ENCODE measurements at places on chromosomes 4 and X.

DNA sequence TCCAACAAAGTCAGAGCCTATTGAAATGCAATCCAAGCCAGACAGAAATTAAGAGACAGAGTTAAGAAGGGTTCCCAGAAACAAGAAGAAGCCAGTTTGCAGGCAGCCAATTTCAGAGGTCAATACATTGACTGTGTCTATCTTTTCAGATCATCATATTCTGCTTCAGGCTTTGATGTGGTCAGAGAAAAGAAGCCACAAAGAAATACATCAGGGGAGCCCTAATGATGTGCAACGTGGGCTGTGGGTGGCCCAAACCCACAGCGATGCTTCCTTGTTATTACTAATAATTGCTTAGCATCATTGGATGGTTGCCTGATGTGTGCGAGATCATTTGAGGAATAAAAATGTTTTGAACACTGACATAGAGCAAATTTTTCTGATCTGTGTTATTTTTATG lies 99.0 kb upstream of the DUSP21 start:
- no peak for DNase-seq

DNA sequence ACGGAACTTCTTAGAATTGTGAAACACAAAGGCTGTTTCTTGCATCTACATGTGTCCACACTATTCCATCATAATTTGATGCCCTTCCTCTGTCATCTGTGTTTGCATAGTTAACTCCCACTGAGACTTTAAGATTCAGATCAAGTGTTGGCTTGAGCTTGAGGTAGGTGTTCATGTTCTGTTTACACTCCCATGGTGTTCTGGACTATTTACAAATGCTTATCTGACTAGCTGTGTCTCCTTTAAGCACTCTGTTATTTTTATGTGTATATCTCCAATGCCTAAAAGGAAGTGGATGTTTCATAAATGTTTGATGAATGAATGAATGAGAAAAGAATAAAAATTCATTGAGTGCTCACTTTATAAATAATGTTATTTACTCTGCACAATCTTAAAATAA lies 622.7 kb downstream of the RAB28 start:
- no peak for DNase-seq

DNA sequence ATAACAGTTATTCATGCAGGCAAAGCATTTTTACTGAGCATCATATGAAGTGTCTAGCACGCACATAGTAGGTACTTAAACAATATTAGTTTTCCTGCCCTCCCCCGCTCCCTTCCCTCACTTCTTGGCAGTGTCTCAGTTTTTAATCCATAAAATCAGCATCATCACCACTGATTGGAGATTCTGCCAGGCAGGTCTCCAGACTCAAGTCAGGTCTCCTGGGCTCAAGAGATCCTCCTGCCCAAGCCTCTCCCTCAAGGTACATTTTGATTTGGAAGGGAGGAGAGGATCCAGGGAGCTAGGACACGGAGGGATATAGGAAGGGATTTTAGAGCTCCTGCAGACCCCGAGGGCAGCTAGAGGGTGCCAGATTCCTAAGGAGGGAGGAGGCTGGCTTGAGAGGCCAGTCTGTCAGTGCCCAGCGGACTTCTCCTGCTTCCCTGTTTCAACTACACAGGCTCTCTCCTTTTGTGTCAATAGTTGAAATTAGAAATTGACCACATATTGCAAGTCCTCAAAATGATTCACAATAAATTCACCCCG lies 4.4 kb upstream of the FAT1 start:
- no peak for DNase-seq

GRCh38 chr4:67809502-67809901 lies 55.3 kb upstream of the GNRHR start:
- DNase-seq: no peak

GRCh38 chr4:106450249-106450648 lies 81.7 kb upstream of the GIMD1 start:
- no peak for DNase-seq

DNA sequence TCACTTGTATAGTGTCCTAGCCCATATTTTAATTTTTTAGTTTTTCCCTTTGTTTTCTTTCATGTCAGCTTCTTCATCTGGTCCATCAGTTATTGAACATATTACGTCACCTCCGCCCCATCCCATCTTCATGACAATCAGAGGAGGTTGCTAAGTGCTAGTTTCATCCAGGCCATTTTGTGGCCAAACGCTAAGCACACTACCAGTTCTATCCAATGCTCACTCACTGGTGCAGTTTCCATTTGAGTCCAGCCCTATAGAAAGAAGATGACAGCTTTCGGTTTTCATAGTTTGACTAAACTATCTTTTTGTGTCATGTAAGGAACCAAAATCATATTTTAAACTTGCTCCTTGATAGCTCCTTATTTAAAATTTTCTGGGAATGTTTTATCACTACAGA lies 304.2 kb downstream of the TENM3 start:
- no peak for DNase-seq

Measured in gastrocnemius medialis (tissue), 4 donors.